ENCODE measurements at places on chromosomes 6 and 20.

DNA sequence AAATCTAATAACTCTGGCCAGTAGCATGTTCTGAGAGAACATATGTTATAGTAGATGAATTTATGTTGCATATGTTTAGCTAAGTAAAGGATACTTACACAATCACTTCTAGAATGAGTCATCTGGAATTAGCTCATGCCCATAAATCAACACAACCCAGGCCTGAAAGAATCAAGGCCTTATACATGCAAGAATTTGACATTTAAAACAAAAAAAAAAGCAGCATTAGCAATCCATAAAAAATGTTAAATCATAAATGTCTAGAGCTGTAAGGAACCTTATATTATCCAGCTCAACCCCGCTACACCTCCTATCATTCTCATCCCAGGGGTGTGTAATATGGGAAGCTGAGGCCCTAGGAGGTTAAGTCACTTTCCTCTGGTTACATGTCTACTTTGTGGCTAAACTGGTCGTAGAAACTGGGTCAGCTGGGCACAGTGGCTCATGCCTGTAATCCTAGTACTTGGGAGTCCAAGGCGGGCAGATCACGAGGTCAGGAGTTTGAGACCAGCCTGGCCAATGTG, 105.2 kb upstream of the CARMIL1 start:
- DNase-seq: no peak

- no peak for DNase-seq
These were observed 1.6 kb downstream of the SMPDL3A start for GRCh38 chr6:122790423-122791309.

GRCh38 chr20:32278199-32278643, 770 bp downstream of the KIF3B start:
- no peak for DNase-seq

DNA sequence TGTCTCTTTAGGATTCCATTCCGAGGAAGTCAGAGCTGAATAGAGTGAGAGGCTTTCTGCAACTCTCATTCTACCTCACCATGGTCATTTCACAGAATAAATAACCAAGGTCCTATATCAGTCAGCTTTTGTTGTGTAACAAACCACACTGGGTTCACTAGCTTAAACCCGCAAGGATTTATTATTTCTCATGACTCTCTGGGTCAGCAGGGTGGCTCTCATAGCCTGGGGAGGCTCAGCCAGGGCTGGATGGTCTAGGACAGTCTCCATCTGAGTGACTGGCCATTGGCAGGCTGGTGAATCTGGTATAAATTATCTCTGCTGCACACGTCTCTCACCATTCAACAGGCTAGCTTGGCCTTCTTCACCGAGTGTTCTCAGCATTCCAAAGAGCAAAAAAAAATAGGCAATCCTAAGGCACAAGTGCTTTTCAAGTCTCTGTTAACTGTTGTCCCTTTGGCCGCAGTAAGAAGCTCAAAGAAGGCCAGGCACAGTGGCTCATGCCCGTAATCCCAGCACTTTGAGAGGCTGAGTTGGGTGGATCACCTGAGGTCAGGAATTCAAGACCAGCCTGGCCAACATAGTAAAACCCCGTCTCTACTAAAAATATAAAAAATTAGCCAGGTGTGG, 39.7 kb downstream of the ISM1 start:
- DNase-seq: no peak

- DNase-seq: no peak
These were observed 929.3 kb upstream of the MAN1A1 start for GRCh38 chr6:120278689-120279396.

GRCh38 chr20:58084966-58085365, 143.5 kb downstream of the ANKRD60 start:
- DNase-seq: no peak

DNA sequence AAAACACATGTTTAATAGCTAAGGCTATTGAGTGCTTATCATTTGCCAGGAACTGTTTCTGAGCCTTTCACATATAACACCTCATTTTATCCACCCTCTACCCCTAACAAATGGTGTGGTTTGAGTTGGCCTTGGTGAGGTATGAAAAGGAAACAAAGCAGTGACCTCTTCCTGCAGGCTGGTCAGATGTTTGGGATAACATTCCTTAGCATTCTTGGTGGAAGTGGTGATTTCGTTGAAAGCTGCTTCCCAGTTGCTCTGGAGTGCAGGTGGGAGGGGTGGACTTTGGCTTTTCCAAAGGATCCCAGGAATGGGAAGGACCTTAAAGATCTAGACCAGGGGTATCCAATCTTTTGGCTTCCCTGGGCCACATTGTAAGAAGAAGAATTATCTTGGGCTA, 41.3 kb downstream of the CARMIL1 start:
- no peak for DNase-seq

GRCh38 chr20:25351024-25351360, 39.6 kb downstream of the ABHD12 start:
- DNase-seq: no peak

GRCh38 chr6:38213251-38213658, 393.7 kb downstream of the ZFAND3 start:
- no peak for DNase-seq

DNA sequence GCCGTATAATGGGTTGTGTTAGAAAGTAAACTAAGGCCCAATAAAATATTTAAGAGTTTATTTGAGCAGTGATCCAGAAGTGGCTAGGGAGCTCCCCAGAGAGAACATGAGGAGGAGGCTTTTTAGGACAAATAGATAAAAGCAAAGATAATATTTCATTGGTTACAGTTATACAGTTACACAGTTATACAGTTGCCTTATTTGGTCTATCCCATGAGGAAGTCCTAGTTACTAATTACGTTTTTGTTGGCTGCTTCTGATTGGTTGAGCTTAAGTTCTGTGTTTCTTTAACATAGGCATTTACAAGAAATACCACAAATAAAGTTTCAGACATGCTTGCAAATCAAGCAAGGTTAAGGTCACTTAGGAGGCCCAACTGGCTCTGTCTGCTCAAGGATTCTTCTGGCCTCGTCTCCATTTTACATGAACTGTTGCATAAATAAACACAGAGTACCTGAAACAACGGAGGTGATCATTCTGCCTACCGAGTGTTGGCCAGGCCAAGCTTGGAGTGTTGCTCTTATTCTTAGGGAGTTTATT, 7.0 kb downstream of the UBD start:
- no peak for DNase-seq

- DNase-seq: no peak
These were observed 117.4 kb downstream of the ZFAND3 start for GRCh38 chr6:37936906-37937305.

DNA sequence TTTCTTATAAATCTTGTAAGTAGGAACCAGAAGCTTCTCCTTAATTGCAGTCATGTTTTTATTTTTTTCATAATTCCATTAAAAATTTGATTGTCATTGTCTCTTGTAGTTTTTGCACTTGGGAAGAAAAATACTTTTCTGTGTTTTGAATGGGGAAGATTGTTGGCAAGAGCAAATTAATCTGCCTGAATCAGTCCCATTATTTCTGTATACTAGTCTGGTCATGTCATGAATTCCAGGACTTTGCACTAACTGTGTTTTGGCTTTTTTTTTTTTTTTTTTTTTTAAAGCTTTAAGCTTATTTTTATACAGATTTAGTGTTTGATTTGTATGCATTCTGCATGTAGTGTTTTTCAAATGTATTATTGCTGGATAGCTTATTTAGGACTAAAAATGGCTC, 47.6 kb downstream of the RALGAPB start:
- no peak for DNase-seq

- DNase-seq: no peak
These were observed 57.1 kb downstream of the RWDD2A start for GRCh38 chr6:83250235-83250634.

- no peak for DNase-seq
These were observed 53.9 kb upstream of the SMIM28 start for GRCh38 chr6:138323821-138324220.

GRCh38 chr6:322259-322930, 30.1 kb downstream of the DUSP22 start:
- no peak for DNase-seq

DNA sequence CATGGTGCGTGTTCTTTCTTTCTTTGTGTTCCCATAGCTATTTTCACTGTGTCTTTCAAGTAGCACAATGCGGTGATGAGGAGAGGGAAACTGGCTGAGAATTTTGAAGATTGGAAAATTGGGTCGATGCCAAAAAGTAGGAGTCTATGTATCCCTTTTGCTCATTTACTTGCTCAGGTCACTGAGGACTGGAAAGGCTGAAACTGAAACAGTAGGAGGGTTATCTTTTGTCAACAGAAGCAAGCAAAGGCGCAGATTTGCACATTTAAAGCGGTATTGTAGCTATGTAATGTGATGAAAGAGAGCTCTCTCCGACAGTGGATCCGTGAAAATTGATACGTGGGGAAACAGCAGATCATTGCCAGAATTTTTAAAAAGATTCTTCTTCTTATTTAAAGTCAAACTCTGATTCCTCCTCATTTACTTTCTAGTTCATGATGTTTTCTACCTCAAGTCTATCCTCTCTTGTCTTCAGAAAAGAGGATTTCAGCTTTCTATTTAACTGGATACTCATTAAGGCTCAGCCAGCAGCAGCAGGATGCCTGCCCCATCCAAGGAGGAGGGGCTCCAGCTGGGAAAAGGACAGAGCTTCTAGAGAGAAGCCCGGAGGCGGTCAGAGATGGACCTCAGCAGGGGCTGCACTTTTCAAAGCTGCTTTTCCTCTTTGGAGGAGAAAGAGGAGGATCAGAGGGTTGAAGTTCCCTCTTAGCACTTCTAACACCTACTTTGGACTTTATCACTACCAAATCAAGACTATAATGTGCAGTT, 15.9 kb upstream of the FYN start:
- no peak for DNase-seq

DNA sequence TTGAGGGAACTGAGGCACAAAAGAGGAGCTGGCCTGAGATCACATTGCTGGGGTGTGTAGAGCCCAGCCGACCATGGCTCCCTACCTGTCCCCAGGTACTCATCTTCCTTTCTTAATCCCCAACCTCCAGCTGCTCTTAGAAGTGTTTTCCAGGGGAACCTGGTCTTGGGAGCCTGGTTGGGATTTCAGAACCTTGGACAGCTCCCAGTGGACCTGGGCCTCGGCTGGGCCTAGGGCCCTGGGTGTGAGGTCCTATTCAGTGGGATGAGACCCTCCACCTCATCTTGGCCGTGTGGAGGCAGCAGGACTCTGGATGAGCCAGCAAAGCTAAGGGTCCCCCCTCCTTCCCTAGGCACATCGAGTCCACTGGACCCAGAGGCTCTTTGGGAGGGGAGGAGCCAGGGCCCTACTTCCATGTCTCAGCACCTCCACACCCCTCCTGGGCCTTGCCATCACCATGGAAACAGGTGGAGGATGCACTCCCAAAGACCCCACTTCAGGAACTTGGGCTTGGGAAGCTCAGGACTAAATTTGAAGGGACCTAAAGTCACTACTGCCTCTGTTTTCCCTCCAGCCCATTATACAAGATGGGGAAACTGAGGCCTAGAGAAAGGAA, 38.5 kb downstream of the DLGAP4 start:
- no peak for DNase-seq

All from cortex of kidney (tissue), 1 donor.